ENCODE measurements at places on chromosomes 1 and 21.

DNA sequence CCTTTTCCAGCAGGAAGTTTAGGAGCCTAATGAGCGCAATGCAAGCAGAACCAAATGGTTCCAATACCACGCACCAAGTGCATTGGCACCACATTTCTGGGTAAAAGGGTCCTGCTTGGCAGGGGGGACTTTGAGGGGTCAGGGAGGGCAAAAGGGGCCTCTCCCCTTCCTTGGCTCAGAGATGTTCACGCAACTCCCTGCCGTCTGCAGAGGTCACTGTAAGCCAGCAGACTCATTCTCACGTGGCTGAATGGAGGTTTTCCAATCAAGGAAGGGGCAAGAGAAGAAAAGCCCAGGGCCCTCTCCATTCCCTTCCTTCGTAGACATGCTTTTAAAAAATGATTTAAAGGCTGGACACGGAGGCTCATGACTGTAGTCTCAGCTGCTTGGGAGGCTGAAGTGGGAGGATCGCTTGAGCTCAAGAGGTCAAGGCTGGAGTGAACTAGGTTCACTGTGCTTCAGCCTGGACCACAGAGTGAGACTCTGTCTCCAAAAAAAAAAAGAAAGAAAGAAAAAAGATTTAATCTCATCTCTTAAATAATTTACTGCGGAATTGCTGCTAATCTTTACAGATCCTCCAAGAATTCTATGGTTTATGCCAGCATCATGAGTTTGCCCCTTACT, 80.3 kb downstream of the RUNX3 start:
- DNase-seq: no peak

DNA sequence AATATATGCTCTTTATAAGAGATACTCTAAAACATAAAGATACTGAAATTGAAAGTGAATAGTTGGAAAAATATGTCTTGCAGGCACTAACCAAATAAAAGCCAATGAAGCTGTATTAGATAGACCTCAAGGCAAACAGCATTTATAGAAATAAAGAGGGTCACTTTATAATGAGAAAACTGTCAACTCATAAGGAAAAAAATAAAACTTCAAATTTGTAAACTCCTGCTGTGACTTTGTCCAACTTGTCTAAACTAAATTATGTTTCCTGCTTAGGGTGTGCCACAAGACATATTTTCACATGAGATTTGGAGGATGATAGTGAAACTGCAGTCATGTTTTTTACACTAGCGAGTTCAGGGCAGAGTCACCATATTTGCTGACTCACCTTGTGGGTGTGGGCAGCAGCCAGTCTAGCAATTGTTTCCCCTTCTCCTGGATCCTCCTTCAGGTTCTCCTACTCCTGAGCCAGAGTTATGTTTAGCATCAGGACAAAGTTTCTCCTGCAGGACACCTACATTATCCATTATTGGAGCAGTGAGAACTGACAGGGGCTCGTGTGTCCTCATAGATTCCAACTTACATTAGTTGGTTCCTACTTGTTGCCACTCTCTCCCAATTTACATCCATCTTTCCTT, 43.8 kb downstream of the CD53 start:
- no peak for DNase-seq

DNA sequence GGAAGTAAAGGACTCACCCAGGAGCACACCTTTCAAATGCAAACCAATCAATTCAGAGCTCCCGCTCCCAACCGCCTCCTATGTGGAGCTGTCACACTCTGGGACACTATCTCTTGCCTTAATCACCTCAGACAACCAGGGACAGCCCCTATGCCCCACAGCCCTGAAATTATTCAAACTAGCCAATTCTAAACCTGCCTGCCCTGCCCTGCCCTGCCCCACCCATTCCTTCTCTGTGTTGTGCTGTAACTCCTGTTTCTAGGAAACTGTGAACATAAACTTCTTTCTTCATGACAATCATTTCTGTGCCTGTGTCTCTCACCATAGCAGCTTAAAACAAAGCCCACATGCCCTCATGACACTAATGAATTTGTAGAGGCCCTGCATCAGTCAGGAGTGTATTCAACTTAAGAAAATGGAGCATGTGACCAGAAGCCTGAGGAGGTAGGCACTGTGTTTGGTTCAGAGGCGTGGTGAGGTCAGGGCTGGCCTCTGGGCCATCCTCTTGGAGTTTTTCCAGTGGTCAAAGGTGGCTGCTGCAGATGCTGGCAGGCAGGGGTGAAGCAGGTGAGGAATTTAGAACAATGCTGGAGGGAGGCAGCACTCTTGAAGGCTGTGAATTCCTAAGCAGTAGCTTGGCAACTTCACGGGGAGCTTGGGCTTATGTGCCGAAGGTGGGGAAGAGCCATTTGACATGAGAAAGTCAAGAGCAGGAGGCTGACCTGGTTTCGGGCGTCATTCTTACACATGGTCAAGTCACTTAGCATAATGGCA, 74.5 kb downstream of the RHOU start:
- DNase-seq: peak; percentile 16

- DNase-seq: no peak
Measured at GRCh38 chr1:161091093-161091492, 1.7 kb upstream of the NECTIN4 start.

DNA sequence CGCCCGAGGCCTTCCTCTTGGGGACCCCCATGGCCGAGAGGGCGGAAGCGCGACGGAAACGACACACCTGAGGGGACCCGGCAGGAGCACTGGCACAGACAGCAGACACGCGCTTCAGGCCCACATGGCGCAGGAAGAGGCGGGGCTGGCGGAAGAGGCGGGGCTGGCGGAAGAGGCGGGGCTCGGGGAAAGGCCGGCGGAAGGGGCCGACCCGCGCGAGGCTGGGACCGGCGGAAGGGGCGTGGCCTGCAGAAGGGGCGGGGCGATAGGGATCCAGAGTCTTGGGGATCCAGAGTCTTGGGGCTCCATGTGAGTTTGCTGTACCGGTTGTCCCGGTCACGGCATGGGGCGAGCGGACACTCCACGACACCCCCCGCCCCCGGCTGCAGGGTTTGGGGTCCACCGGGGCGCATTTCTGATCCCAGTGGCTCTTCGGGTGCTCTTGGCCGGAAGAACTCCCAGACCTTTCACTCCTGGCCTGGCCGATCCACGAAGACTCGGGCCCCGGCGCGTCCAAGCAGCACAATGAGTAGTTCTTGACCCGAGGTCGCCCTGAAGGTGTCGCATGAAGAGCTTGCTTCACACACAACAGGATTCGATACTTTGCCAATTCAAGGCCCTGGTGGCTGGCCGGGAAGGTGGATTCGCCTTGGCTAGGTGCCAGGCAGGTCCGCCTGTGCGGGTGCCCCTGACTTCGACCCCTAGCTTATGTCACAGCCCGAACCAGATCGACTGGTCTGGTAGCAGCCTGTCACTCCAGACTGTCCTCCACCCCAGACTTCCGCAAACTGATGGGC, at the start of gene URB1:
URB1 (minus strand) TSS at position 133 of the 797 bp plus-strand sequence; CDS start at position 31, 102 bp downstream.
- DNase-seq: peak; percentile 70

DNA sequence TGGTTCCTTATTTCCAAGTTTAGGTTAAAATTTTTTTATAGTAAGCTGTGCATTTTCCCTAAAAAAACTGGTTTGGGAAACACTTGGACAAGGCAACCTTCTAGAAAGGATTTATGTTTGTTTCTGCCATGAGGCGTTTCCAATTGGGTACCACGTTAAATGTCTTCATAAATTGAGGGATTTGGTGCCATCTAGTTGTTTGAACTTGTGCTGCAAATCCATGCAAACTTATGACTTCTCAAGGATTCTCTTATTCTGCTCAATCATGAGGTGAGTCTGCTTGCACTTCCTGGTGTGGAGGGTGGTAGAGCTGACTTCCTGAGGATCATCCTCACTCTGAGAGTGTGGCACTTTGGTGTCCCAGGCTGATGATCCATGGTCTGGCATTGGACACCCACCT, 123.3 kb downstream of the PCNX2 start:
- DNase-seq: no peak

- no peak for DNase-seq
Measured at GRCh38 chr1:61427510-61427909, 297.4 kb downstream of the TM2D1 start.

- no peak for DNase-seq
Measured at GRCh38 chr1:114482585-114482984, 28.4 kb downstream of the TRIM33 start.

GRCh38 chr21:33305344-33305671, 19.5 kb upstream of the IFNAR1 start:
- DNase-seq: no peak

GRCh38 chr1:26618561-26618960, 77.3 kb upstream of the ARID1A start:
- DNase-seq: peak; percentile 58

- DNase-seq: no peak
Measured at GRCh38 chr1:33661811-33662454, 189.5 kb downstream of the ZSCAN20 start.

DNA sequence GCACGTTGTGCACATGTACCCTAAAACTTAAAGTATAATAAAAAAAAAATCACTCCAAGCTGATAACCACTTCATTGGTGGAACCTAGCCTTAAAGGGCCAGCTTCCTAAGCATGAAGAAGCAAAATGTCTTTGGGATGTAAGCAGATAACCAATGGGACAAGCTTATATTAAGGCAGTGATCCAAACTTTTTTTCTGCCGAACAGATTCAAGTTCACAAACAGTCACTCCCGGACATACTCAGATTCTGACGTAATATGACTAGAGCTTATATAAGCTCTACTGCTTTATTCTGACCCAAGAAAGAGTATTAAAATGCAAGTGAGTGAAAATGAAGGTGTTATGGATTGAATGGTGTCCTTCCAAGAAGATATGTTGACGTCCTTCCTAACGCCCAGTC, 44.9 kb upstream of the HIVEP3 start:
- no peak for DNase-seq

DNA sequence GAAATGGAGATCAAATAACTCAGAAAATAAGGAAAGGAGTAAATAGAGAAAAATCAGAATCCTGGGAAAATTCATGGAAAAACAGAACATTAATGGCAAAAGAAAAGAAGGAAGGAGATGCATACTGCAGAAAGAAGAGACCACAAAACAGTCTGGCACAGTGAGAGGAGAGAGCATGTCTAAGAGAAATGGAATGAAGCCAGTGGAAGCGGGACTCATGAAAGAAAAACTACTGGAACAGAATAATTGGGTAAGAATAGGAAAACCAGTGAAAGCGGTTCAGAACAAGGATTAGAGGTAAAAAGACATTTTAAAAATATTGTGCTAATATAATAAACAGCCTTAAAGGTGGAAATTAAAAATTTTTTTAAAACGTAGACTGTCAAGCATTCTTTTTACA, 93.6 kb upstream of the GREM2 start:
- no peak for DNase-seq

GRCh38 chr1:236159704-236160539, 17.6 kb downstream of the GPR137B start:
- no peak for DNase-seq

- DNase-seq: no peak
Measured at GRCh38 chr1:28136922-28137613, 39.4 kb downstream of the PTAFR start.

GRCh38 chr1:7646981-7647901, 123.9 kb upstream of the VAMP3 start:
- DNase-seq: peak; percentile 53

DNA sequence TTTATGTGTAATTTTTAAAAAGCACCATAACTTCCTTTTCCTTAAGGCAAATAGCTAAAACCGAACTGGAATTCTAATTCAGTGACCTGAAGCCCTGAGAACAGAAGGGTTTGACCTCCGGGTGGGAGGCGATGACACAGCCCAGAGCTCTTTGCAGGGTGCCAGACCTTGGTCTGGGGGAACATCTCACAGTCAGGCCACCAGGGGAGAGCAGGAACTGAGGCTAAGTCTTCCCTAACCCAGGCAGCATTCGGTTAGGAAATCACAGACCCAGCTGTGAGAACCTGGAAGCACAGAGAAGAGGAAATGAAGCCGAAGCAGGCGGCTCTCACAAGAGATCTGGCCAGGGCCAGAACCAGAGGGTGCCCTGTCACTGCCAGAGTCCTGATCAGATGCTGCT, 444.8 kb downstream of the TTLL7 start:
- DNase-seq: no peak

DNA sequence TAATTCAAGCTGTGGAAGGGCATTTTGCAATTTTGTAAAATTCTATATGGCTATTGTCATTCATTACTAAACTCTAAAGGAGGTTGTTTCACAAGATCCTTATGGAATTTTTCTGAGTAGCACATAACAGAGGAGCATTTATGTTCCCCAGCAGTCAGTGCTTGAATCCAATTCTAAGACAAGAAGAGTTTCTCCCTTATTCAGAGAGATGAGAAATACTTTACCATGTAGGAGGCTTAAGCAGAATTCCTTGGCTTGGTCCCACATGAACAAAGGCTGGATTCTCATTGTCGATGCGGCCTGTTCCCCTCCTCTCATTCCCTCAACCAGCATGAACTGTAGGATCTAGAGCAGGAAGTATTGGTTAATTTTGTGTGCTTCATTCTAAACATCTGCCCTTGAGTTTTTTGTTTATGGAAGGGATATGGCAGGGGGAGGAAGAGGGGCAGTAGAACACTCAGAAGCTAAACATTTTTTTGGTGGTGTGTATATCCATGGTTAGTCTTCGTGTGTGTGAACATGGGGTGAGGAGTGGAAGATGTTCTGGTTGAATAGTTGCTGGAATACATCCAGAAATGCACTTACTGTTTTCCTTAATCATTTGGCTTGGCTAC, 74.3 kb downstream of the LAMC1 start:
- DNase-seq: peak; percentile 69

DNA sequence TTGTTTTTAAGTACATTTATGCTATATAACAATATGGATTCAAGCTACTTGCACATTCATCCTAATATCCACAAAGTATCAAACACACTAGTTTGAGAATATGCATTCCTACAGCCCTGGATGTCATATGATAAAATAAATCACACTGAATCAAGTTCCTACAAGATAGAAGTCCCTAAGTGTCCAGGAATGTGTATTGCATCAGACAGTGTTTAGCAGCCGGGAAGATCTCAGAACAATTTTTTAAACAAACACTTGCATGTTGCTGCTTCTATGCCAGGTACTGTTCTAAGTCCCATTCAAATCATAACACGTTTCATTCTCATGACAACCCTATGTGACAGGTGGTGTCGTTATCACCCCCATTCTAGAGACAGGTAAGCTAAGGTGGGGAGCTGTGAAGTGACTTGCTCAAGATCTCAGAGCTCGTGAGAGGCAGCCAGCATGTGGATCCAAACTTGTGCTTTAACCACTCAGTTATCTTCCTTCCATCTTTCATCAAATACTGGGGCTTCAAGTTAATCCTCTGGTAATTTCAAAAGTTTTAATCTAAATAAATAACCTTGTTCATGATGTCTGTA, 68.3 kb upstream of the KIF26B start:
- DNase-seq: no peak

GRCh38 chr1:27884006-27884954, 11.9 kb downstream of the THEMIS2 start:
- no peak for DNase-seq

DNA sequence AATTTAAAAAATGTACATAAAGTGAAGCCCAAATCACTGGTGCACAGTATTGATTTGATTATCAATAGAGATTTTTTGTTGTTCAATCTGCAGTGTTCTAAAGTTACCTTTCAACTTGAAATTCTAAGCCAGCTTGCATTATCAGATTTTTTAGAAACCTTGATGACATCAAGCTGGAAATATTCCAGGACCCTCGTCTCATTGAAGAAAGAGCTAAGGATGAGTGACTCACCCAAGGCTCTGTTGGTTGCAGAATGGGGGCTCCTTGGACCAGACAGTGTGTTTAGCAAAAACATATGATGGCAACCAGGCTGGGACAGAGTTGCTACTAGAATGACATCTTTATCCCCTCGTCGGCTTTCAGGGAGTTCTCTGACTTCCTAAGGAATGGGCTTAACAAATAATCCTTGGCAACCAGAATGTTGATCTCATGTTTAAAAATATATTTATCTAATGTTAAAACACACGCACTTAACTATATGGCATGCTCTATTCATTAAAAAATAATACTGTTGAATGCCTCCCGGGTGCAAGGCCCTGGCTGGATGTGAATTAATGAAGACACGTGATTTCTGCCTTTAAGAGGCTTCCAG, 79.7 kb downstream of the RUNX3 start:
- DNase-seq: no peak
